ENCODE measurements at places on chromosomes 5 and 9. TPM values are rescaled to one million over a fixed set of nuclear protein-coding genes. Genes with fewer than 3 reads are reported as not detected.

The SLIT3 gene
- polyA plus RNA-seq, result 6.5 TPM

The HBEGF gene
- polyA plus RNA-seq, result 16.3 TPM

The ZFP2 gene
- polyA plus RNA-seq, result 1.1 TPM

The NR5A1 gene
- polyA plus RNA-seq, result not detected

The THBS4 gene
- polyA plus RNA-seq, result 0.79 TPM

The SLC6A19 gene
- not detected for polyA plus RNA-seq

The PCDHB4 gene
- 1.4 TPM for polyA plus RNA-seq

The LCN2 gene
- 309 TPM for polyA plus RNA-seq

The SLC25A48 gene
- polyA plus RNA-seq, result not detected

The MUSK gene
- 0.14 TPM for polyA plus RNA-seq

The LCN10 gene
- 6.4 TPM for polyA plus RNA-seq

The IFNA2 gene
- polyA plus RNA-seq, result not detected

The ANGPTL2 gene
- polyA plus RNA-seq, result 7.5 TPM
